ENCODE measurements at places on chromosomes 3 and 15.

DNA sequence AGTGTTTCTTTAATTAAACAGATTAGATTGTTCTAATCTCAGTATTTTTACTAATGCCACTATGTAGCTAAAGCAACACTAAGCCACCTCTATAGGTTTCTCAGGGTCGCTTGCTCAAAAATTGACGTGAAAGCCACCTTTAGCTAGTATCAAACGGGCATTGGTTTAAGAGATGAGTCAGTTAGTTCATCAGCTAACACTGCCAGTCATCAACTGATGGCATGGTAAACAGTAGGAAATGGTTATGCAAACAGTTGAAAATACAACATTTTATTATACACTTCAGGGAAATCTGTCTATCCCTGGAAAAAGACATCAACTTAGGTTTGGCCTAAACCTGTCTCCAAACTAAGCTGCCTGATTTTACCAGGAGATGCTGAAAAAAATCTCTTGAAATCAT lies 582.3 kb upstream of the NAALADL2 start:
- DNase-seq: no peak

DNA sequence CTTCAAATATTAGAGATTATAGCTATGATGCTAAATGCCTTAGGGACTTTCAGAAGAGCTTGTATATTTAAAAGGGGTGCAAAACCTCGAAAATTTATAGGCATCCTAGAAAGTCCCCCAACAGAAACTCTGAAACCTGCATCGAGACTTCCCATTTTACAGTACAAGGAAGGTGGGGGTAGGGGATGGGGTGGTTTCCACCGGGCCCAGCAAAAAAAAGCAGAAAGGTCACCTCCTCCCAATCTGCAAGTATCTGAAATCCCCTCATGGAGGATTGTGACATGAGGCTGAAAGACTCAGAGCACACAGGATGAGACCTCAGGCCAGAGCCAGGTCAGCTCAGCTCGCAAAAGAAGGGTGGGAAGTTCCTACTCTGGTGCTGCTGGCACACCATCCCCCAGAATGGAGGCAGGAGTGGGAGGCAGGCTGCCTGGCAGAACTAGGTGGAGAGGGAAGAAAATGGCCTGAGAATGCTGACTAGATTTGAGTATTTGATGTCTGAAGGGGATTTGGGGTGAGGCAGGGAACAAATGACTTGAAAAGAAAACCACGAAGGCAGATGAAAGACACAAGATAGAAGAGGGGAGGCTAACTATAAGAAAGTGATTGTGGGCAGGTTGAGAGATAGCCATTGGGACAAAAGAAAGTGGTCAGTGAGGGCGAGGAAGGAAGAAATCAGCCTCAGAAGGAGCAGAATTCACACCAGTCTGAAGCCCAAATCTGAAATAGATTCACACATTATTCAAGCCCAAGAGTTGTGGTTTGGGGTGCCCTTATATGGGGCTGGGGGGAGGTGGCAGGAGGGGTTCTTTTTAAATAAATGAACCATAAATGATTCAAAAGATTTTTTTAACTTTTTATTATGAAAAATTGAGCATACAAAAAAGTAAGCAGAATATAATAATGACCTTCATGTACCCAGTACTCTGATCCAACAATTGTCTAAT lies 22.5 kb upstream of the TSC22D2 start:
- DNase-seq: no peak

DNA sequence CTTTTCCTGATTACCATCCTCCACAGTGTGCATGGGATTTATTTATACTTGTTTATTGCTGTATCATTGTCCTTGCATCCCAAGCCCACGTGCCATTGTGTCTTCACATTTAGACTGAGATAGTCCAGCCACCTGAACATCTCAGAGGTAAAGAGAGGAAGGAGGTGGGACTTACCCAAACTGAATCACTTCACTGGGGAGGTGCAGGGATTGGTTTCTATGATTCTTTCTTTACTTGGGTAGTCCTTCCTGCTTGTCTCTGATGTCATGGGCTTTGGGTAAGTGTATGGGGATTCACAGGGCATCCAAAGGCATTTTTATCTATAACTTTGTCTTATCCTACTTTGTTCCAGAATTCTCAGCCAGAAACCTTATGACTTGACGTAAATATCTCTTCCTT lies 141.5 kb upstream of the UMPS start:
- no peak for DNase-seq

GRCh38 chr3:62955126-62955525 lies 79.9 kb upstream of the CADPS start:
- DNase-seq: no peak
